HL-60 (cell line): ENCODE measurements at places on chromosomes 5 and 9.

DNA sequence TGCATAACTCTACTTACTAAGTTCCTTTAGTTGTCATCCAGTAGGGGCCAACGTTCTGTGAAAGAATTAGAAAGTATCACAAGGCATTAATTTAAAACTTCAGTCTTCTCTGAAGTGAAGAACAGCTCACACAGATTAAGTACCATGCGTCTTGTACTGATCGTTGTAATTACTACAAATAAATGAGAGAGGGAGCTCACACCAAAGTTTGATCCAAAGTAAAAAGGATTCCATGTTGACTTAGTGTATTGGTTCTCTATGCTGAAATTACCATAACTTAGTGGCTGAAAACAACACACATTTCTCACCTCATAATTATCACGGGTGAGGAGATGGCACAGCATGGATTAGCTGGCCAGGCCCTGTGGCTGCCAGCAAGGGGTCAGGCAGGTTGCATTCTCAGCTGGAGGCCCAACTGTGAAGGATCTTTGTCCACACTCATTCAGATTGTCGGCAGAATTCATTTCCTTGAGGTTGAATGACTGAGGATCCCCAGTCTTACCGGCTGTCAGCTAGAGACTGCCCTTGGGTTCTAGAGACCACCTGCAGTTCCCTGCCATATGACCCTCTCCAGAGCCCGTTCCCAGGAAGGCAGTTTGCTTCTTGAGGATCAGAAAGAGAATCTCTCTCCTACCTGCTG is 169.1 kb downstream of the YTHDC2 start:
- DNase-seq: no peak

GRCh38 chr5:170261528-170262043 is 28.8 kb downstream of the C5orf58 start:
- no peak for DNase-seq

GRCh38 chr5:147690595-147690994 is 91.9 kb downstream of the JAKMIP2 start:
- no peak for DNase-seq

- no peak for DNase-seq
Measured at GRCh38 chr9:124454296-124454695, 4.0 kb downstream of the ADGRD2 start.

DNA sequence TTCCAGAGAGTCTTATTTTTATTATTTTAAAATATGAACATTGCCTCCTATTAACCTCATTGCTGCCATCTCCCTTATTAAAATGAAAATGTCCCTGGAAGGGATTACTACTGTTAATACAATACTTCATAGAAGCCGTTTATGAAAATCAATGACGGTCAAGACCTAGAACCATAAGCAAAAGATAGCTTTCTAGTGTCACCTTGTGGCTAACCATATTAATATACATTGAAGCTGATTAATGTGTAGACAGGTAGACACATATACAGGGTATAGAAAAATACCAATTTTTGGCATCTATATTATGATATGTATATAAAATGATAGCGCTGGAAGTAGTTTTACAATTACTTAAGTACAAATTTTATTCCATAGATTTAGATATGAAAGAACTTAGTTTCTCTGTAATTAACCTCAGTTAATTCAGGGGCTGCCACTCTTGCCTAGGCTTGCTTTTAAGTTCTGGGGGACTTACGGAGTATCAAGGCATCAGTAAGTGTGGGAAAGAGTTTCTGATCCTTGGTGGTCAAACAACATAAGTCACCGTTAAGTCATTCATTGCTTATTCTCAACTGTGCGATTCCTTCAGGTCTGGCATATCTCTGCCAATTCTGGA is 2.5 kb upstream of the YTHDC2 start:
- DNase-seq: no peak

GRCh38 chr5:140381972-140382371 is 19.7 kb upstream of the ANKHD1 start:
- no peak for DNase-seq

DNA sequence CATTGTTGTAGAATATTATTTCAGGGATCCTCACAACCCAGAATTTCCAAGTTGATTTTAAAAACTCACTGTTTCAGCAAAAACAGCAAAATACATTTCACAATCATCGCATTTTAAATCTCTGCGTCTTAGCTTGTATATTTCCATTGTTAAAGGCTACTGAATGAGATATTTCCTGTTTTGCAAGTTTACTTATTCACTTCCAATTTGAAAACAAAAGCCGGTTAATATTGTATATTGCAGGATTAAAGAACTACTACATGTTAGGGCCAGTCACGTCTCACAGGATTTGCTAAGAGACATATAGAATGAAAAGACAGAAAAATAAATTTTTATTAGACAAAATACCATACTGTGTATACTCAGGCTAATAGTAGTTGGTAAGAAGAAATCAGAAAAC is 395.9 kb upstream of the CDH9 start:
- DNase-seq: no peak

DNA sequence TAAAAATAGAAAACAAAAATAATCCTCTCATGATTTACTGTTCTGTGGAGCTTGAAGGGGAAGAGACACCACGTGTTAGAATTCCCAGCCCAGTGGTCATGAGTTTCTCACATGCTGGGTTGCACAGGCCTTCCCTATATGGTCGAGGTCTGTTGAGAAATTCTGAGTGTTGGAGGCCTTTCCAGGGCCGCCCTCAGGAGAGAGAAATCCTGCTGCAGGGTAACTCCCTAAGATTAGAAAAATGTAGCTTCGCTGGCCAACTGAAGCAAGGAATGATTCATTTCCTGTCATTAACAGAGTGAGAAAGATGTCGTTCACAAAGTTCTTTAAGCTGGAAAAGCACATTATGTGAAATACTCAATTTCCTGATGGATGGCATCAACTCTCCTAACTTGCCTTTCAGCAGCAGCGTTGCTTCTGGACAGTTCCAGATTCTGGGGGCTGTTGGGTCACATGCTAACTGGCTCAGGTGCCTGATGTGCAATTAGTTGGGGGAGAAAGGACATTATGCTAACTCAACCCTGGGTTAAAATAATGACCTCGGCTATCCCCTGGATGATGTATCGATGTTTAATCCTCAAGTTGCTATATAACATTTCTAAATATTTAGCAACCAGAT is 104.8 kb upstream of the CD180 start:
- DNase-seq: no peak

GRCh38 chr9:136225748-136226679 is 19.6 kb downstream of the QSOX2 start:
- DNase-seq: peak; percentile 78

- DNase-seq: no peak
Measured at GRCh38 chr9:124137944-124138335, 119.8 kb upstream of the NEK6 start.

DNA sequence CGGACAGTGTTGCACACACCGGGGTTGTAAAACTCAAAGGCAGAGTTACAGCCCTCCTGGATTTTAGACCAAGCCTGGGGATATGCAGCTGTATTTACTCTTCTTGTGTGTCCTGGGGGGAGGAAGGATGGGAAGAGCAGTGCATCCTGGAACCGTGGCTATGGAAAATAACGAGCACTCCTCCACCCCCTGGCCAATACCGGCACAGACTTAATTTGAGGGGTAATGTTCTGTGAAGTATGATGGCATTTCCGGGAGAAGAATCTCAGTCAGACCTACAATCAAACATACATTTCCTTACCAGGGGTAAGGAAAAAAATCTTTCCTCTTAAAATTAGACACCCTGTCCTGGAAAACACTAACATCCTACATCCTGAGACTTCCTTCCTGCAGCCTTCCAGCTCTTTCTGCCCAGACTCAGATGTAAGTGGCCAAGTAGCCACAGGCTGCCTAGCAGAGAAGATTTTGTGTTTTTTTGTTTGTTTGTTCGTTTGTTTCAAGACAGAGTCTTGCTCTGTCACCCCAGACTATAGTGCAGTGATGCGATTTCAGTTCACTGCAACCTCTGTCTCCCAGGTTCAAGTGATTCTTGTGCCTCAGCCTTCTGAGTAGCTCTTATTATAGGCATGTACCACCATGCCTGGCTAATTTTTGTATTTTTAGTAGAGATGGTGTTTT is 11.0 kb upstream of the ERMP1 start:
- no peak for DNase-seq

GRCh38 chr5:1235379-1235778 is 10.2 kb downstream of the SLC6A18 start:
- DNase-seq: no peak

- no peak for DNase-seq
Measured at GRCh38 chr5:60594715-60595477, 105.1 kb downstream of the DEPDC1B start.

GRCh38 chr9:20632705-20633104 is 10.4 kb upstream of the MLLT3 start:
- peak; percentile 3 for DNase-seq

GRCh38 chr9:30280229-30280900 is 2104.1 kb upstream of the ACO1 start:
- DNase-seq: no peak

- DNase-seq: no peak
Measured at GRCh38 chr9:88749420-88749819, 214.4 kb downstream of the NXNL2 start.

- DNase-seq: no peak
Measured at GRCh38 chr5:69431424-69432303, 16.7 kb downstream of the MARVELD2 start.

- DNase-seq: no peak
Measured at GRCh38 chr5:6832994-6833393, 119.8 kb downstream of the TENT4A start.

DNA sequence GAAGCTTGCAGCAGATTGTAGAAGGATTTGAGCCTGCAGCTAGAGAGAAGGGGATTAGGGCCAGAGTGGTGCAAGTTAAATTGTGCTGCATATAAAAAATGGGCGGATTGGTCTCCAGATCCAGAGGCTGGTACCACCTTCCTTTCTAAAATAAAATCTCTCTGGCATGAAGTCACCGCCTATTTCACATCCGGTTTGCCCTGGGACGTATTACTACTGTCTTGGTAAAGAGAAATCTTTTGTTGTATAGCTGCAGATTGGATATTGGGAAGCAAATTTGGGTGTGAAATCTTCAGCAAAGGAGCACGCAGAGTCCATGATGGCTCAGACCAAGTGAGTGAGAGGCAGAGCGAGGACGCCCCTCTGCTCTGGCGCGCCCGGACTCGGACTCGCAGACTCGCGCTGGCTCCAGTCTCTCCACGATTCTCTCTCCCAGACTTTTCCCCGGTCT is at the start of gene GABRA1:
GABRA1 (plus strand) TSS at position 180 of the 451 bp plus-strand sequence. CDS start 2,691 bp downstream, outside the sequence.
- DNase-seq: no peak

GRCh38 chr9:132369421-132369820 is 14.6 kb upstream of the SETX start:
- no peak for DNase-seq

GRCh38 chr9:75878488-75878860 is 12.0 kb upstream of the PCSK5 start:
- DNase-seq: no peak

GRCh38 chr5:35538198-35538931 is 79.3 kb upstream of the SPEF2 start:
- DNase-seq: peak; percentile 49

- no peak for DNase-seq
Measured at GRCh38 chr5:151903243-151903653, 21.4 kb downstream of the GLRA1 start.

- no peak for DNase-seq
Measured at GRCh38 chr5:149498724-149499336, 52.4 kb downstream of the CSNK1A1 start.

DNA sequence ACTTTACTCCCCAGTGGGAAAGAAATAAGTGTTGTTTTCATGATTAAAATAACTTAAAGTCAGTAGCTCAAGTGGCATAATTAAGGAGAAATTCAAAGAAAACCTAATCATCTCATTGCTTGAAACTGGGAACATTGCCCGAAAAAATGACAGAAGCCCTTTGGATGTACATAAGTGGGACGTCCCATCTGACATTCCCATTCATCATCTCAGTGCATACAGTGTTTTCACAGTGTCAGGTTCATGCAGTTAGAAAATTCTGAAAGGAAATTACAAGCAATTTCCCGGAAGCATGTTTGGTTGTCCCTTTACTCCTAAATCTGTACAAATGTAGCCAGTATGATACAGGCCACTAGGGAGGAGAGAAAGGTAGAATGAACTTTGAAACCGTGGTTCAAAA is 95.6 kb downstream of the ADAMTS16 start:
- DNase-seq: no peak

- no peak for DNase-seq
Measured at GRCh38 chr9:131279863-131280570, 3.7 kb upstream of the FAM78A start.

- DNase-seq: no peak
Measured at GRCh38 chr5:53962306-53962705, 348.1 kb downstream of the ARL15 start.

DNA sequence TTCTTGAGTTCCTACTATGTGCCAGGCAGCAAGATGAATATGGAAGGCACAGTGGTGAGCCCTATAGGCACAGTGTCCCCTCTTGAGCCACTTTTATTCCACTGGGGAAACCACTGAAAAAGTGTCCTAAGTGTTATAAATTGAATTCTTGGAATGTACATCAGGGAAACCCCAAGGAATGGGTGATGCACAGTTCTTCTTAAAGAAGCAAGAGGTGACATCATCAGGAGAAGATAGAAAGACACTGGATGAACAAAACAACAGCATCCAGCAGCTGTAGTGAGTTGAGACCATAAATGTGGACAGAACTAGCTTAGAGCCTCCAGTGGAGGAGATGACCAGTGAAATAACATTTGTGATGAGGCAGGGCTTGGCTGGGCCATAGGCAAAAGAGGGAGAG is 199.2 kb upstream of the ANKRD55 start:
- DNase-seq: no peak

DNA sequence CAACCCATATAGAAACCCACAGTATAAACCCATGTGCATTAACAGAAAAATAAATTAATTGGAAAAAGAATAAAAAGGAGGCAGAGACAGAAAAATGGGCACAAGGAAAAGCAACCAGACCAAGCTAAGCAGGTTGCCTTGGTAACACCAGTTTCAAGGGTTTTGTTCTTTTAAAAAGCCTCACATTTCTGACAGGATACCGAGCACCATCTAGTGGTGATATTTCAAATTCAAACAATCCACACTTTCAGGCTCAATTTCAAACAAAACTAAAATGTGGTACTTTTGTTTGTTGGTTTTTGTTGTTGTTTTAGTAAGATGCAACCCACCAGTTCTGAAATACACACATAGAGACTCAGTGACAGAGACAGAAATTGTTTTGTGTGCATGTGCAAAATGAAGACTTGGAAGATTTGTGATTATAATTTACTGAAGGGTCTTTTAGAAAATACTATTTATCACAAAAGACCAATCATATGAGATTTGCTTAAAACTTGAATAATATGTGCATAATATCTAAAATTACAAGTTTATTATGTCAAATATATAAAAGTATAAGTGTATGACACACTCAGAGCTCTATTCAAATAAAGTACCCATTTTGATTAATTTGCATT is 318.2 kb downstream of the SLCO4C1 start:
- peak; percentile 1 for DNase-seq

- DNase-seq: no peak
Measured at GRCh38 chr5:17054911-17055310, 118.8 kb upstream of the MYO10 start.

GRCh38 chr5:108028412-108028811 is 353.5 kb downstream of the FBXL17 start:
- DNase-seq: no peak
